ENCODE measurements at places on chromosomes 2 and 18.

GRCh38 chr2:41832218-41832617, 215.6 kb upstream of the PKDCC start:
- peak; percentile 21 for DNase-seq

GRCh38 chr18:58481321-58482180, 147.3 kb downstream of the ALPK2 start:
- DNase-seq, result no peak

GRCh38 chr2:41160439-41160838, 708.5 kb upstream of the SLC8A1 start:
- no peak for DNase-seq

- DNase-seq, result no peak
These were observed 7.0 kb upstream of the STRN start for GRCh38 chr2:36973320-36973719.

GRCh38 chr2:191270306-191271161, 25.3 kb downstream of the MYO1B start:
- DNase-seq, result no peak

DNA sequence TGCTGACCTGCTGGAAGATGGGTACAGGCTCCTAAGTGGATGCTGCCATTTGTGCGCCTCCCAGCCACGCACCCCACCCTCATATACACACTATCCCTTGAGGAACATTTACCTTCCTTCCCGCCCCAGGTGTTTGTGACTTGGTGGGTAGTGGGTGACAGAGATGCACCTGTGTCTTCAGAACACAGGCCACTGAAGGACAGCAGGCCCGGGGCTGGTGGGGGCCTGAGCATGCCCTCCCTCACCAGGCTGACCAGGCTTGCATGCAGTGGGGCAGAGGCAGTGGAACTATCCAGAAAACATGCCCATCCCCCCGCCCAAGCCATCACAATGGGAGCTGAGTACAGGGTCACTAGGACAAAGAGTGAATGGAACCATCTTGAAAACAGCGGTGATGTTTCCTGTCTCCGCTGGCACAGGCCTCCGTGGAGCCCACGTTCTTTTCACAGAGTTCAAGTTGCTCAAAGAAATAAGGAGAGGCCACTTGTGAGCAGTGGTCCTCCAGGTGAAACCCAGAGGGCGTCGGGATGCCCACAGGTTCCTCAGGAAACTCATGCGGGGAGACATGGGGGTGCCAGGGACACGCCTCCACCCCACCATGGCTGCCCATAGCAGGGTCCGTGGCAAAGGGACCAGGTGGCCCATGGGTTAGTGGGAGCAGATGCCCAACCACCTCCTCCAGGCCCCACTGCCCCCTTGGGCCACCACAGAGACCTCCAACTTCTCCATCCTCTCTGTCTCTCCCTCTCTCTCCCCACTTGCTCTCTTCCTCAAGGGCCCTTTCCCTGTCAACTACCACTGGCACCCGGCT, 90.9 kb downstream of the MALT1 start:
- no peak for DNase-seq

- no peak for DNase-seq
These were observed 57.1 kb upstream of the CYTIP start for GRCh38 chr2:157501026-157501425.

DNA sequence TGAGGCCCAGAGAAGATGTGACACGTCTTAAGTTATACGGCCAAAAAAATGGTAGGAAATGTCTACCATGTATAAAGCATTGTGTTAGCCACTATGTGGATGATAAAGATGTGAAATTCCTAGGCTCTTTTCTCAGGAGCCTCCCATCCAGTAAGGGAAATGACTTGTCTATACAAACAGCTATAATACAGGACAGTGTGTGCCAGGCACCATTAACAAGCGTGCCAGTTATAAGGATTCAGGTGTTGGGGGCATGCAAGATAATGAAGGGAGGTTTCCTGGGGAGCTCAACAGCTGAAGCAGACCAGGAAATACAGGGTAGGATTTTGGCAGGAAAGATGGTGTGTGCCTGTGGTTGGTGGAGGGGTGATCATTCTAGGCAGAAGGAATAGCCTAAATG, 37.6 kb downstream of the ALPK2 start:
- no peak for DNase-seq

DNA sequence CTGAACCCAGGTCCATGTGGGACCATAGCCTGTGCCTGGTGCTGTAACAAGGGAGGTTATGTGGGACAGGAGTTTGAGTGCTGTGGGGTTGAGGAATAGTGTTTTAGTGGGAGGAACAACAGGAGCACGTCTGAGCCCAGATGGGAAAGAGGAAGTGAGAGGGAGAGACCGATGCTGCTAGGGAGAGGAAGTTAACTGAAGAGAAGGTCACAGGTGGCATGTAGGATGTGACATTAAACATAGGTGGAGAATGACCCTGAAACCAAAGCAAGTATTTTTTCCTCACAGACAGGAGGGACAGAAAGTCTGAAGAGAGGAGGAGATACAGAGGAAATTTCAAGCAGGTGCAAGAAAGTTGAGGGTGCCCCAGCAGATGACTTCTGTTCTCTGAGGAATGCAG, 87.8 kb downstream of the ACOXL start:
- peak; percentile 30 for DNase-seq

- DNase-seq, result no peak
These were observed 272.4 kb upstream of the NRXN1 start for GRCh38 chr2:51304311-51304710.

DNA sequence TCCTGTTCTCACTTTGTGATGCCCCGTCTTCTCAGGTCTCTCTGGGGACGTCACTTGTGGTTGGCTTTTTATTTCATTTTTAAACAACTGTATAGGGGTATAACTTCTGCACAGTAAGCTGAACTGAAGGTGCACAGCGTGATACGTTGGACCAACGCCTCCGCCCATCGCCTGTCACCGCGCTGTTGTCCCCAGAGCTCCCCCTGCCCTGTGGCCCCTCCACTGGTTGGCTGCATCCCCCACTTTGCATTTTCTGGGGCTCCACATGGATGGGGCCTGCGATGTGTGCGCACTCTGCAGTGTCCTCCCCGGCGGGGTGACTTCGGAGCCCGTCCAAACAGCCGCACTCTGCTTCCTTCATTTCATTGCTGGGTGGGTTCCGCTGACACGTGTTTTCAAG, 14.3 kb downstream of the GPR35 start:
- no peak for DNase-seq

DNA sequence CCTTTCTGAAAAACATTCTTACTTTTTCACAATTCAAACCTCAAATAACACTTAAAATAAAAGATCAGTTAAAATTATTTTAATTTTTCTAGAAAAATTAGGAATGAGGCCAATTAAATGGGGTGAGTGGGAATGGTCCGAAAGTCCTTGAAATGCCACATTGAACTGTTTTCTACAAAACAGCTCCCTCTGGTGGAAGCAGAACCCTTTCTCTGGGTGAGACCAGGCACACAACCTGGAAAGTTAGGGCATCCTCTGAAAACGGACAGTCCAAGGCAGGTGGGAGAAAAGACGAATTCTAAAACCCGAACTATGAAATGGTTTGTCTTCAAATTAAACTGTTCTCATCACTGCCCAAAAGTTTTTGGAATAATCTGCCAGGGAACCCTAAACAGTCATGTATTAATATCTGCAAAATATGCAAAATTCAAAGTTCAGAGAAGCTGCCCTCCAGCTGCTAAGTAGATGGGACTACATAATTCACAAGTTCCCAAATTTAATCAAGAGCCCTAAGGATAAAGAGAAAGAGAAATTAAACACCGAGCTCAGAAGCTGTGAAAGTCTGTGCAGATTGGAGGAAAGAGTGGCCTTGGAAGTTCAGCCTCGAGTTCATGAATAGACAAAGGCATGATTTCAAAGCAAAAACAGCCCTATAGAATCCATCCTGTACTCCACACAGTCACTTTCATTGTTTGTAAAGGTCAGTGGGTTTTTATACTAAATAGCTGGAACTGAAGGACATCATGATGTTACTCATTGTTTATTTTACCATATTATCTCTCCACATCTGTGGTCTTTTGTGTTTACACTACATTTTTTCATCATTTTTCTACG, 108.3 kb downstream of the PIEZO2 start:
- DNase-seq, result peak; percentile 55

GRCh38 chr2:55139305-55139704, 89.1 kb upstream of the RTN4 start:
- DNase-seq, result no peak

- DNase-seq, result no peak
These were observed 93.7 kb upstream of the DNMT3A start for GRCh38 chr2:25435421-25435820.

DNA sequence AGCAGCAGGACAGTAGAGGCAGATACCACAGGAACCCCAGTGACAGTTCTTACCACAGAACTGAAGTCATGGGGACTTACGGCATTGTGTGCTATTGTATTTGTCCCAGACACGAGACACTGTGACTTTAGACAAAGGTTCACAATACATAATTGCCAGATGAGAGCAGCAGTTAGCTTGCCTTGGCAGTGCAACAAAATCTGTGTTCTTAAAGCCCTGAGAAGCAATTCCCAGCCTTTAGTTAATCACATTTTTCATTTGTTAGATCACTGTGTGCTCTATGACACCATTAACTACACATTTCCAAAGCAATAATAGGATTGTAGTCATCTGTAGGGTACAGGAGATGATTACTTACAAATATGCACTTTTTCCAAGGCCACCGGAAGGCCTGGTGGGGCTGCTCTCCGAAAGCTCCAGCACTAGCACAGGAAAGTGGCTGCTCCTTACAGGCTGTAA, 97.5 kb upstream of the LDLRAD4 start:
- no peak for DNase-seq

DNA sequence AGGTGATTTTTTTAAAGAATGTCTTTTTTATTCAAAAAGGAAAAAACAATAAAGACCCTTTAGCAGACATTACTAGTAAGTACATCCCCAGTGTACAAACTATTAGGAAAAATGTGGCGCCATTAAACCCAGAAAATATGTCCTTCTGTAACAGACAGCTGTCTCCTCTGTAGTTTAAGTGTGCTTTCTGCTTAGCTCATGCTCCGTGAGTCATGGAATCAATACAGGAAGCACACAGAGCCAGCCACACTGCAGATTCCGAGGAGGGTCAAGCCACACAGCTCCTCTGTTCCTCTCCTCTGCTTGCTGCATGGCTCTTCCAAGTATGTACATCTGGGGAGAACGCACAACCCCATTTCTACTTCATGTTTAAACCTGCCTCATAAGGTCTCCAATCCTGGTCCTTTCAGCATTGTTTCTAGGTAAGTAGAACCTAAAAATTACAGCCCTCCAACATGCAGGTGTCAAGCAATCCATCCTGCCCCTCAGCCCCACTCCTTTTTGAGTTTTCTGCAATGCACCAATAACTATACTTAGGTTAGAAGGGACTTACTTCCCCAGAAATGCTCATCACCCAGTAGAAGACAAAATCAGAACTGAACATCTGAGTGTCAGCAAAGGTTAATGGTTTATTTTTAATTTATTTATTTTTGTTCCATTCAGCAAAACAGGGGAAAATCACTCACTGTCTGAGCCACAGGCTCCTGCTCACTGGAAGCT, 37.5 kb downstream of the ACVR1 start:
- DNase-seq, result peak; percentile 81

- DNase-seq, result no peak
These were observed 87.8 kb downstream of the DIS3L2 start for GRCh38 chr2:232049350-232049749.

DNA sequence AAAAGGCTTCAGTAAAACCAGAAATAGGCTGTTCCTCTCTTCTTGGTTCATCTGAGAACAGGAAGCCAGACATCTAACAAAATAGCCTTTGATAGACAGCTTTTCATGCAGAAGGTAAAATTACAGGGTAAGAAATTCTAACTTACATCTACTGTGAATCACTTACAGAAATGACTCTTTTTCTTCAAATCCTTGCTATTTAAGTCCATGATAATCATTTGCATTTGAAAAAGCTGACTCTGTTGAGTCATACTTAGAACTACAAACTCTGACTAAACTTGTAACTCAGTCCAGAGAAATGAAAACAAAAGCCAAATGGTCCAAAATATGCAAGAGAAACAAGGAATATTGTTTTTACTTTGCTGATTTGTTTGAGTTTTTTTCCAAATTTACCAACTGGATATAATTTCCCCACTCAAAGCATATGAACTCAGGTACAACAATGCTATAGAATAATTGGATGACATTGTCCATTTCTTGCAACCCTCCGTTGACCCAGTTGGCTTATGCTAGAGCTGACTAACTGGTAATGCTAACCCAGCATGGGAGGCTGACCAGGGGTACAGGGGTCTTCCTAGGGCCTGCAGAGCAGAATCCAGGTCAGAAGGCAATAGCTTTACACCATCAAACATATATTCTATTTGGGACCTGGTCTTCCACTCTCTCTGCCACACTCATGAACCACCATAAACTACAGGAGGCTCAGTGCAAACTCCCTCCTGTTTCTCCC, 18.8 kb upstream of the MREG start:
- no peak for DNase-seq

DNA sequence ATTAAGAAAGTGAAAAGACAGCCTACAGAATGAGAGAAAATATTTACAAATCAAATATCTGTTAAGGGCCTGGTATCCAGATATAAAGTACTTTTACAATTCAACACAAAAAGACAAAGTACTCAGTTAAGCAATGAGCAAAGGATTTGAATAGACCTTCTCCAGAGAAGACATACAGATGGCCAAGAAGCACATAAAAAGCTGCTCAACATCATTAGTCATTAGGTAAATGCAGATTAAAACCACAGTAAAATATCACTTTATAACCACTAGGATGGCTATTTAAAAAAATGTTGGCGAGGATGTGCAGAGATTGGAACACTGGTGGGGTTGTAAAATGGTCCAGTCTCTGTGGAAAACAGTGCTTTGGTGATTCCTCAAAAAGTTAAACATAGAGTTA, 38.9 kb downstream of the RAB31 start:
- DNase-seq, result no peak

- no peak for DNase-seq
These were observed 1.5 kb upstream of the GDF7 start for GRCh38 chr2:20665243-20666004.

GRCh38 chr2:7704296-7704865, 787.2 kb downstream of the RNF144A start:
- DNase-seq, result no peak

- DNase-seq, result no peak
These were observed 12.7 kb upstream of the SMARCAL1 start for GRCh38 chr2:216399621-216400020.

DNA sequence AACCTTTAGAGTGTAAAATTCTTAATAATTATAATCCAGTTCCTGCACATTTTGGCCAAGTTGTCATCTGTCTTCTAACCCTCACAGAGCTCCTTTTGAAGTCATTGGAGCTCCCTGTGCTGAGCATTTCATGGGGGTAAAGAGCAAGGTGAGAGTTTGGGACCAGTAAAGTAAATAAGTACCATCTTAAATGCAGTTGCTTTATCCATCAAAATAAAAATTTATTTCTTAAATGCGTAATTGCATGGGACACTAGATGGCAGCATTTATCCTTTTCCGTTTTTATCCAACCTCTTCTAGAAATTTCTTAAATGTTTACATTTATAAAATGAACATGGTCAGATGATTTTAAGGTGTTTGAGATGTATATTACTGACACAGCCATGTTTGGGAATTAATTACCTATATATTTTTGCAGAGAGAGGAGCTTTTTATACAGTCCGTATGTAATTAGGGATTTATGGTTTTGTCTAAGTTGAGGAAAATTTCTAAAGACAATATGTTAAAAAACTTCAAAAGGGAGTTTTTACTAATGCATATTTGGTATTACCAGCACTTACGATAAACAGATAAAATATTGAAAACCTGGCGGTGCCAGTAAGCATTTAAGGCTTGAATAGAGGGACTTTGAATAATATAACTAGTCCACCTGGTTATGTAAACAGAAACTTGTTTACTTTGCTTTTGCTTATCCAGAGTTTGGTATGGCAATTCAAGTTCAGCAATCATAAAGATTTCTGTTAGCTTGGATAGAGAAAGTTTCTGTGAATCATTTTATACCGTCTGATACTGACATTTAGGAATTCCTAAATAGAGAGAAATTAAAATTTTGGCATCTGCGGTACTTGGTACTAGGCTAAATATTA, 54.5 kb downstream of the ACSL3 start:
- no peak for DNase-seq

All from inflammatory macrophage (primary cell).